ENCODE measurements at places on chromosomes 4 and X.

- no peak for DNase-seq
Observed at GRCh38 chr4:53717064-53717549, 125.8 kb upstream of the LNX1 start.

DNA sequence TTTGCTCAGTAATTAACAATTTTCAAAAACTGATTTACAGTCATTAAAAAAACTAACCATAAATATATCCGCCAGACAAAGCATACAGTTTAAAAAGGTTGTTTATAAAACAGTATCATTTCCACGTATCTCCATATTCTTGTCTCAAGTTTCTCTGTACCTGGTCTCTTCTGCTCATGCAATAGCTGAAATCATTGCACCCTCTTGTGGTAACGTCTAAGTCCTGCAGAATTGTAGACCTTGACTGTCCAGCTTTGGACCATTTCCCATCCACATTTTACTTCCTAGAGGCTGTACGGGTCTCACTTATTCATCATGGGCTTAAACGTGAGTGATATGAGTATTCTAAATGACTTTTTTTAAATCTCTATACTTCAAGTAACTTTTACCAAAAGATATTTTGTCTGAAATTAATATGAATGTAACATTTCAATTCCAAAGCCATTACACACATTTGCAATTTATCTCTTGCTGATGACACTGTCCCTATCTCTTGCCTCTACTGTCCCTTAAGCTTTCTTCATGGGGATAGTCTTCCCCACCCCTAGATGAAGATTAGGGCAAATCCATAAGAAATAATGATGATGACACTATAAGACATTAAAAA, 118.5 kb downstream of the BTC start:
- DNase-seq = no peak

DNA sequence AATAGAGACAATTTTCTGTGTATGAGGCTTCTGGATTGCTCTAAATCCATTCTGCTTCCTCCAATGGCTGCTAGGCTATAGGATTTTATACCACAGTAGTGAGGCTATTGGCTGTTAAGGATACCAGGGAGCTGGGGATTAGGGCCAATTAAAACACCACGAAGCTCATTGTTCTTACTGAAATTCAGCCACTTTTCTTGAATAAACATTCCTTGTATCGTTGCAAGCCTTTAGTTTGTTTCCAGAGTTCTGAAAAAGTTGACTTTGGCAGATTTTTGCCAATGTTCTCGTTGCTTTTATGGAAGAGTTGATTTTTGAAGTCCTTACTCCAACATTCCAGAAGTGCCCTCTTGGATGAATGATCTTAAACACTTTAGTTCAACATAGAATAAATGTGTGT, 238.4 kb upstream of the TEX13A start:
- no peak for DNase-seq

- DNase-seq = no peak
Observed at GRCh38 chrX:45743906-45744625, 543.4 kb upstream of the DIPK2B start.

- DNase-seq = no peak
Observed at GRCh38 chrX:51665981-51666380, 16.6 kb downstream of the CENPVL2 start.

DNA sequence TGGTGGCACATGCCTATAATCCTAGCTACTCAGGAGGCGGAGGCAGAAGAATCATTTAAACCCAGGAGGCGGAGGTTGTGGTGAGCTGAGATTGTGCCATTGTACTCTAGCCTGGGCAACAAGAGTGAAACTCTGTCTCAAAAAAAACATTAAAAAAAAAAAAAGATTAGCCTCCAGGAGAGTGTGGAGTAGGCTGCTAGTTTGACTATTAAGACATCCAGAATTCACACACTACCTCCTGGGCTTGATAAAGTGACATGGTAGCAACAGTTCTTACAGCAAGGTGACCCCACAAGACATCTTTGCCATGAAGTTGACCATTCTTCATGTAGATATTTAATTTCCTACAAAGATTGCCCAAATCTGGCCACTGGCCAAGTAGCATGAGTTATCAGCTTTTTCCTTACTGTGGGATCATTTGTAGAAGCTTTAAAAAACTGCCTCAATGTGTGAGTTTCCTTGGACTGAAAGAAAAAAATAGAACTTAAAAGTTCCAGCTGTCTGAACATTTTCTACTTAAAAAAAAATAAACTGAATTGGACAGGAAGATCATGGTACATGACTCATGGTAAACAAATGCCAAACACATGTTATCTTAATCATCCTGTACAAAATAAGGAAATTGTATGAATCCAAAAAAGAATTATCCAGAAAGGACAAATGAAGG, 35.3 kb upstream of the SPRY1 start:
- no peak for DNase-seq

DNA sequence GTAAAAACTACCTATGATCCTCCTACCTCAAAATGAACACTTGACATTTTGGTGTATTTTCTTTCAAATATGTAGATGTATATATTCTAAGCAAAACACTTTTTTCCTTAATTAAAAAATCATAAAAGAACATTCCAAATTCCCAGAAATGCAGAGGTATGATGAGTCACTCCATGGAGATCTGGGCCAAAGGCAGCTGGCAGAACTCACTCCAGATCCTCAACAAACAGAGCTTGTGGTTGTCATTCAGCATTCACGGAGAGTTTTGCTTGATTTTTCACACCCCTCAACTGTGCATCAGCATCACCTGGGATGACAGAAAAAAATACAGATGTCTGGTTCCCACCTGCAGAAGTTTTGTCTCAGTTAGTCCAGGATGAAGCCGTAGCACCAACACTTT, 144.6 kb downstream of the KIT start:
- no peak for DNase-seq

DNA sequence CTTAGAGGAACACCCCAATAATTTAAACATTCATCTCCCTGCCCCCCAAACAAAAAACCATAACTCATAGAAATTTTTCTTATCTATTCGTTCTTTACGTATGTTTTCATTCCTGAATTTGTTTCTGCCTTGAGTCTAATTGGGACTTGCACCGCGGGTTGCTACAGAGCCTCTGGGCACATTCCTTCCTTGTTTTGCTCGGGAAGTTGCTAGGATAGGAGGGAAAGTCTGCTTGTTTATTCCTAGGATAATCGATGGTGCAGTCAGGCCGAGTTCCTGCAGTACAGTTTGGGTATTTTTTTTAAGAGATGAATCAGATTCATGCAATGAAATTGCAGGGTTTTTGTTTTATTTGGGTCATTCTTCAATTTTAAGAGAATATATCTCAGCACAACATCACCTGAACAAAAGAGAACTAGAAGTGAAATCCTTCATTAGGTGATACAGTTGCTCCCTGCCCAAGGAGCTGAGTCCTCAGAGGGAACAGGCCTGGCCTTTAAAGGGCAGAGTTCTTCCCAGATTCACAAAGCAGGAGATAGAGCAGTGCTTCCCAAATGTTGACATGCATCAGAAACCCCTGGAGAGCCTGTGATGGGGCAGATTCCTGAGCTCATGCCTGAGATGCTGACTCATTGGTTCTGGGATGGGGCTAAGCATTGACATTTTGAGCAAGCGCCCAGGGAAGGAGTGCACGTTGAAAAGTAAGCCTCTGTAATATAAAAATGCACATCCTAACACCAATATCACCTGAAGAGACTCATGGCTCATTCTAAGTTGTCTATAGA, 114.9 kb upstream of the FAM9B start:
- no peak for DNase-seq

DNA sequence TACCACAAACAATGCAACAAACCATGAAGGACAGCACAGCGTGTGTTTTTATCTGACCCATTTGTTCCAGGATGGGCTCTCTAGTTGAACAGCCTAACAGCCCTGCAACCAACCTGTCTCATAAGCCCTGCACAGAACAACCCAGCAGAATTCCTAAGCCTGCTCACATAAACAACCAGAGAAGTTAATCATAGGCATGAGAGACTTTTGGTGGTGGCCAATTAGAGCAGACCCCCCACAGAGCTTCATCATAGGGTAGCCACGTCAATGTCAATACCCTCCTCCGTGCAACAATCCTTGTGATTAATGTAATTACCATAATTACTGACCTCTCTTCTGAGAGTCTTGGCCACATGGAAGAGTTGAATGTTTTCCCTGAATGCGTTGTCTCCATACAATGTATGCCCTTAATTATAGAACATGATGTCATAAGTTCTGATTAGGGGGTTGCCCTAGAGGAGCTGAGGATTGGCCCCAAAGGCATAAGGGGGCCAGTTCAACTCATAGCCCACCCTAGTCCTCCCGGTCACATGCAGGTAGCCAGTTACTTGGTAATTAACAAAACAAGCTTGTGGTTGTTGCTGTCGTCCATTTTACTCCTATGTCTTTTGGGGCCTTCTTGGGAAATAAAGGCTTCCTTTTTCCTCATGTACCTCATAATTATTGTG, 92.7 kb downstream of the SYNPO2 start:
- DNase-seq = no peak

DNA sequence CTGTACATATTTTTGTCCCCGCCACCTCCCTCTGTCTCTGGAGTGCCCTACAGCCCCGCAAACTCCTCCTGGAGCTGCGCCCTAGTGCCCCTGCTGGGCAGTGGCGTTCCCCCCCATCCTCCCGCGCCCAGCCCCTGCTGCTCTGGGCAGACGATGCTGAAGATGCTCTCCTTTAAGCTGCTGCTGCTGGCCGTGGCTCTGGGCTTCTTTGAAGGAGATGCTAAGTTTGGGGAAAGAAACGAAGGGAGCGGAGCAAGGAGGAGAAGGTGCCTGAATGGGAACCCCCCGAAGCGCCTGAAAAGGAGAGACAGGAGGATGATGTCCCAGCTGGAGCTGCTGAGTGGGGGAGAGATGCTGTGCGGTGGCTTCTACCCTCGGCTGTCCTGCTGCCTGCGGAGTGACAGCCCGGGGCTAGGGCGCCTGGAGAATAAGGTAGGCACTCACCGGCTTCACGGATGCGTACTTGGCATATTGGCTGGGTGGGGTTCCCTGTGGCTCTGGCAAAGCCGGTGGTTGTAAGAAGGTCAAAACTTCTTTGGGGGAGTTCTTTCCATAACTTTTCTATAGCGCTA, 653 bp downstream of the HHIP start:
- DNase-seq = no peak

DNA sequence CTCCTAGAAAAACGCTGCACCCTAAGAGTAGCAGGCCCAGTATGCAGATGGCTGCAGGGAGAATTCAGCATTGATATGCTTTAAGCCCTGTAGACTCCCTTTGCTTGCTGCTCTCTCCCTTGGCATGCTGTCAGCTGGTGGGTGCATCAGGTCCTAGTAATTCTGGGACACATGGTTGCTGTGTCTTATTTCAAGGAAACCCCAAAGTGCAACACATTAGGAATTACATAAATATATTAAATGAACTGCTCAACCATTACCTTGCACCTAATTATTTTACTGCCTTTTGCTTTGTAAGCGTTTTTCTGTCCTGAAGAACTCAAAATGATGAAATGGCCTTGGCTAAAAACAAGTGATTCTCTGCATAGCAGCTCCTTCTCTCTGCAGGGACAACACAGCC, 516.3 kb downstream of the ZIC3 start:
- DNase-seq = no peak

DNA sequence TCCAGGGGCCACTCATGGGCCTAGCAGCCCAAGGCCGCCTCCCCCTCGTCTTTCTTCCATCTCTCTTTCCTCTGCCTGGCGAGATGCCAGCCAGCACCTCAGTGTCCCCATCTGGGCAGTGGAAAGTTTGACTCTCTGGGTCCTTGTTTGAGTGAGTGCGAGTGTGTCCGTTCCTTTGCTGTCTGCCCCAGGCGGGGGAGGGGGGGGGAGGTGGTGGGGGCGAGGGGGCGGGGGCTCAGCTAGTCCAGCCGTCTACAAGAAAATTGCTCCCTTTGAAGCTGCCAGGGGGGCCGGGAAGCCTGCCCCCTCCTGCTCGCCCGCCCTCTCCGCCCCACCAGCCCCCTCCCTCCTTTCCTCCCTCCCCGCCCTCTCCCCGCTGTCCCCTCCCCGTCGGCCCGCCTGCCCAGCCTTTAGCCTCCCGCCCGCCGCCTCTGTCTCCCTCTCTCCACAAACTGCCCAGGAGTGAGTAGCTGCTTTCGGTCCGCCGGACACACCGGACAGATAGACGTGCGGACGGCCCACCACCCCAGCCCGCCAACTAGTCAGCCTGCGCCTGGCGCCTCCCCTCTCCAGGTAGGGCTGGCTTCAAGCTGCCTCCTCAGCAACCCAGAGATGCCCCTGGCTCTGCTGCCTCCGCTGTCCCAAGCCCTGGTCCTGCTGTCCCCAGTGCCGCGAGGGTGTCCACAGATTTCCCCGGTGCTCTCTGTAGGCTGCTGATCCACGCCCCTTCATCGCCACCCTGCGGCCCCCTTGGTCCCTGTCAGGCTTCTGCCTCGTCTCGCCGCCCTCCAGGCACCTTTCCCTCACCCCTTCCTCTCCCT, at the start of gene BGN:
Gene BGN (plus strand): TSS at position 440 of the 821 bp plus-strand sequence. CDS start 9,652 bp downstream, outside the sequence.
- DNase-seq = no peak

DNA sequence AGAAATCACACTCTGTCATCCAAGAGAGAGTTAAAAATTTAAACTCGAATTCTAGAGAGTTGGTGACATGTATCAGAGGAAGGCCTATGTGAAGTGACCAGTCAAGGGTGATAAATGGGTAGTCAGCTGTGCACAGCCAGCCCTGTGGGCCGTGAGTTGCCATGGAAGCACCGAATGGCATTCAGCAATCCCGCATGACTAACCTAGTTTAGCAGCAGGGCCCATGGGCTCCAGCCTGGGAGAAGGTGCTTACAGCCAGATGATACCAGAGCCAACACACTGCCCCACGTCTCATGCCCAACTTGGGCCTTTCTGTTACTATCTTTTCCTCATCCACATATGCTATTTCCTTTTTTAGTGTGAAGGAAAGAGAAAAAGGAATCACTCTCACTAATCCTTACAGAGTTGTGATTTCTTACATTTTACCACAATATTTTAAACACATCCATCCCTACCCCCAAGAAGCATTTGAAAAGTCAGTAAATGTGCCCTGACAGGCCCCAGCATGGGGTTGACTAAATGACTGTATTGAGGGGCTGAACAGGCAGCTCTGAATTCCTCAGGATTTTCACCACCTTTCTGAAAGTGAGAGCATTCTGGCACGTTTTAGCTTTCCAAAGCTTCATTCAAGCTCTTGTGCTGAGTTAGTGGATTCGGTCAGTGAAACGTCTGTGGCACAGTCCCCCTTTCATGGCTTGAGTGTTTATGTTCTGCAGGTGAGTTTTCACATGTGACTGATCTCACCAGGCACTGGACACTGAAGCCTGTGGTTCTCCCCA, 104.2 kb downstream of the AFF1 start:
- DNase-seq = no peak

DNA sequence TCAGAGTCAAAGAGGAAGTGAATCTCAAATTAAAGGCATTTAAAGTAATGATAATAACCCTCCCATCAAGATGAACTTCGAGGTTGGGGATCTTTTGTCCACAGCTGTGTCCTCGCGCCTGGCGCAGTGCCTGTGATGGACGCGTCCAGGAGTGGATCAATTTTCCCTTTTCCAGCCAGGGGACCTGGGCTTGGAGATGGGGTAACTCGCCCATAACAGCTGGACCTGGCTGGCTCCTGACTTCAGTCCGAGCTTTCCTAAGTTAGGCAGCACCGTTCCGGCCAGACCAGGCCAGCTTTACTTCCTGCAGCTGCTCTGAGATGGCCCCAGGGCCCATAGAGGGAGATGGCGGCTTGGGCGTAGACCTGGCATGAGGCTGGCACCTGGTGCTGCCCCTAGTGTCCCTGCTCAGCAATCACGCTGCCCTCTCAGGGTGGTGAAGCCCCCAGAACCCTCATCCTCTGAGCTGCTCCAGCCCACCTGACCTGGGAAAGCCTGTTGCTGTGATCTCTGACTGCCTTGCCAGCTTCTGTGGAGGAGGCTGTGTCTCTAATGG, 23.9 kb downstream of the ADRA2C start:
- no peak for DNase-seq
